Ascending aorta (tissue), 2 donors: ENCODE measurements at places on chromosomes 5 and 9.

DNA sequence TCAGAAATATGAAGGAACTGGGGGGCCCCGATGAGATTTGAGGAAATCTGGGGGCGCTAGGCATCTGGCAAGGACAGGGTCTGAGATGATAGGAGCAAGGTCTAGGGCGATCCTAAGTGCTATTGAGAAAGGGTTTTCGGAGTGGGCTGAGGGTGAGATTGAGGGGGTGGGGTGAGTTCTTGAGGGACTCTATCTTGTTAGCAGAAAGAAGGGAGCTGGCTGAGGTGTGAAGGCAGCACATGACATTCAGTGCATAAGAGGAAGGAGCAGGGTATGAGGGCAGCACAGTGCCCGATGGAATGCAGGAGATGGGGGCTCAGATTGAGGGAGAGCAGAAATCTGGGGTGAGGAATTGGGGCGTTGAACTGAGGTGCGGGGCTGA lies 640 bp downstream of the TRIM32 start:
- DNase-seq: no peak

GRCh38 chr9:101514071-101514470 lies 19.6 kb upstream of the RNF20 start:
- DNase-seq: no peak

DNA sequence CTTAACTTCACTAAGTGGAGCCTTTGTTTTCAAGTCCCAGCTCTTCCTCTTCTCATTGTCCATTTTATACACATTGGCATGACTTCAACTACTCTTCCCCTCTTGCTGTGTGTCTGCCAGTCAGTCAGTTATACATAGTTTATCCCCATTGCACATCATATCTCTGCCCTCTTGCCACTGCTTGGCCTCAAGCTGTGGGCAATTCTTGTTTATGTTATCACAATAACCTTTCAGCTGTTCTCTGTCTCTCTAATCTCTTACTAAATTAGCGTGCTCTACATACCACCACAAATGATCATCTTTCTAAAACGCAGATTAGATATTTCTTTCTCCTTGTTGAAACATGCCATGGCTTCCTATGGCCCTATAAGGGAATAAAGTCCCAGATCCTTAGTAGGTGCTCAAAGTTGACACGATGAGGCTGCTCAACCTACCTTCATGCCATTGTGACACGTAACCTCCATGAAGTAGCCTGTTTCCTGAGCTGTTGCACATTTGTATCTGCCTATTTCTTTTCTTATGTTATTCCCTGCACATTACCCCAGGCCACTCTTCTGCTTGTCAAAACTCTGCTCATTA lies 239.3 kb downstream of the GAS1 start:
- no peak for DNase-seq

- DNase-seq: no peak
These were observed 99.7 kb downstream of the MAP1B start for GRCh38 chr5:72206994-72207393.

DNA sequence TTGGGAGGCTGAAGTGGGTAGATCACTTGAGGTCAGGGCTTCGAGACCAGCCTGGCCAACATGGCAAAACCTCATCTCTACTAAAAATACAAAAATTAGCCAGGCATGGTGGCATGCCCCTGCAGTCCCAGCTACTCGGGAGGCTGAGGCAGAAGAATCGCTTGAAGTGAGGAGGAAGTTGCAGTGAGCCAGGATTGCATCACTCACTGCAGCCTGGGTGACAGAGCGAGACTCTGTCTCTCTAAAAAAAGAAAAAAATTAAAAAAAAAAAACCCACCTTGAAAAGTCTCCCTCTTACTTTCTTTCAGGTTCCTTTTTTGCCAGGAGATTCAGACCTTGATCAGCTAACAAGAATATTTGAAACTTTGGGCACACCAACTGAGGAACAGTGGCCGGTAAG lies 34.2 kb downstream of the CDK7 start:
- no peak for DNase-seq

- no peak for DNase-seq
These were observed 428.3 kb downstream of the DNAH5 start for GRCh38 chr5:13516195-13516594.

DNA sequence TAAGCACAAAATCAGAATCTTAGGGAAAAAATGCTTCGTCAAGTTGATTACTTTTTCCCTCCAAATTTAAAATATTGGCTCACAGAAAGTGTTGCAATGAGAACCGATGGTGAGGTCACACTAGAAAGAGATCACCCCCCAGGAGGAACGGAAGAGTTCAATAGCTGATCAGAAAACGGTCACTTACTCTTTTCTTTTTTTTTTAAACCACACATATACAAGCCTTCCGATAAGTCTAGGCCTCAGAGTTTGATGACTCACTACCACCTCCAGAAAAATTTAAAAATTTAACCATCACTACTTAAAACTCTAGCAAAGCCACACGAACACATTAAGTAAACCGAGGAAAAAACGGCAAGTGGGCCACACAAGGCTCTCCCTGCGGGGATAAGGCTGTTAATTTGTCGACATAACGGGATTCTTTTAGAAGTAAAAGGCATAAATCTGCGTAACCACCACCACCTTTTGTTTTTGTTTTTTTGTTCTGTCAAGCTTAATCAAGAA lies 1.2 kb downstream of the SURF4 start:
- DNase-seq: no peak

- no peak for DNase-seq
These were observed 46.0 kb downstream of the ADAMTS19 start for GRCh38 chr5:129506086-129506485.

DNA sequence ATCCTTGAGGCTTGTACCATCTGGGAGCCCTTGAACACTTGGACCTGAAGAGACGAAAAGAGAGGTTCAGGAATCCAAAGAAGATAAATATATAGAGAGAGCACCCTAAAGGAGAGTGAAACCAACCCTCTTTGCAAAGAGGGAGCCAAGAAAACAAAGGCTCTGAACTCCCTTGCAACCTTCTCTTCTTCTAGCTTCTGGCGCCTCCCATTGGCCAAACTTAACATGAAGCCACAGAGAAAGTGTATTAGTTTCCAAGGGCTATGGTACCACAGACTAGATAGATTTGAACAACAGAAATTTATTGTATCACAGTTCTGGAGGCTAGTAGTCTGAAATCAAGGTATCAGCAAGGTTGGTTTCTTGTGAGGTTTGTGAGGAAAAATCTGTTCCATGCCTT lies 175.1 kb downstream of the HCN1 start:
- DNase-seq: no peak

- DNase-seq: no peak
These were observed 231.0 kb downstream of the FRMD3 start for GRCh38 chr9:83307066-83307724.

GRCh38 chr9:14993901-14994554 lies 83.8 kb upstream of the FREM1 start:
- no peak for DNase-seq

DNA sequence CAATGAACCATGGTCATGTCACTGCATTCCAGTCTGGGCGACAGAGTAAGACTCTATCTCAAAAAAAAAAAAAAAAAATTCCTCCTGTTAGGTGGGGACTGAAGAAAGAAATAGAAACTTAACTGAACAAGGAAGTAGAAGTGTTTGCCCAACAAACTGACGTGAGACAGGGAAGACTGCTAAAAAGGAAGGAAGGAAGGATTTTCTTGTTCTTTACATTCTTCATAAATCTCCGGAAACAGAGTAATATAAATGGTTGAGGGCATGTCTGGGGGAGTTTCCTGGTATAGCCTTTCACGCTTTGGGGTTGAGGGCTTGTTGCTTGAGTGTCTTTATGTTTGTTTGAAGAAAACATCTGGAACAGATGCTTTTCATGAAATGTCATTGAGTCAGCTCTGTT lies 3.1 kb downstream of the TOR1B start:
- DNase-seq: no peak

DNA sequence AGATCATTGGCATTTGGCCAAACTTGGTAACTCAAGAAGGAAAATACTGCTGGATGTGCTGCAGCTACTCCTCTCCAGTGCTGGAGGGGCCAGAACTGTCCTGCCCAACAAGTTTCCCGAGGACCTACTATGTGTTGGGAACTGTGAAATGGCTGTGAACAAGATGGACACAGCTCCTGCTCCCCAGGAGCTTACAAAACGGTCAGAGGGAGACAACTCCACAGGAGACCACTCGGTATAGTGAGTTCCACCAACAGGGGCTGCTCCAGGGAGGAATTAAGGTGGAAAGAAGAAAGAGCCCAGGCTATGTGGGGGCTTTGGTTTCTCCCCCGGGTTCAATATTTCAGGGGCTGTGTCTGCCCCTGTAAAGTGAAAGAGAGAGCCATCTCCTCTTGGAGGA lies 78.8 kb downstream of the GNA14 start:
- no peak for DNase-seq

GRCh38 chr5:77170-77501 lies 14.8 kb upstream of the PLEKHG4B start:
- DNase-seq: no peak

DNA sequence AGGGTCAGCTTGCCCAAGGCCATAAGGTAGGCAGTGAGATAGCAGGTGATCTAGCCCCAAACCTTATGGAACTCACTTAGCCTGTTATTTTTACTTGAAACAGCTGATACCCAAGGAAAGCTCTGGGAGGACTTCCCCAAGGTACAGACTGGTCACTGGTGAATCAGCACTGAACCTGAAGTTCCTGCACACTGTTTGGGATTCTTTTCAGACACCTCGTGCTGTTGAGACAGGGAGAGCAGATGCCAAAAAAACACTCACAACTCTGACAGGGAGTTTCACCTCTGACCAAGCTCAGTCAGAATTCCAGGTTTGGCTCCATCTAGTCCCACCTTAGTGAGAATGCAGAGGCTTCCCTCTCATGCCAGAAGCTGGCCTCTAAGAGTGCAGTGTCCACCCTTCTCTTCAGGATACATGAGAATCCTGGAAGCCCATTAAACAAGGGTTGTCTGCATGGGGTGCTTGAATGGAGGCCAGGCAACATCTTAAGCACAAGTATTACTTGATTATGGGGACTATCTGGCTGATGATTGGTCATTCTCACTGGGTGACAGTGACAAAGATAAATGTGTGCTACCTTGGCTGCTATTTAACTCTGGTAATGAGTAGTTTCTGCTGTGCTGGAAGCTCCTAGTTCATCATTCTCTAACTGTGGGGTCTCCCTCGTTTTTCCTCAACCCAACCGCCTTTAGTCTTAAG lies 122.8 kb upstream of the SLIT3 start:
- DNase-seq: no peak

DNA sequence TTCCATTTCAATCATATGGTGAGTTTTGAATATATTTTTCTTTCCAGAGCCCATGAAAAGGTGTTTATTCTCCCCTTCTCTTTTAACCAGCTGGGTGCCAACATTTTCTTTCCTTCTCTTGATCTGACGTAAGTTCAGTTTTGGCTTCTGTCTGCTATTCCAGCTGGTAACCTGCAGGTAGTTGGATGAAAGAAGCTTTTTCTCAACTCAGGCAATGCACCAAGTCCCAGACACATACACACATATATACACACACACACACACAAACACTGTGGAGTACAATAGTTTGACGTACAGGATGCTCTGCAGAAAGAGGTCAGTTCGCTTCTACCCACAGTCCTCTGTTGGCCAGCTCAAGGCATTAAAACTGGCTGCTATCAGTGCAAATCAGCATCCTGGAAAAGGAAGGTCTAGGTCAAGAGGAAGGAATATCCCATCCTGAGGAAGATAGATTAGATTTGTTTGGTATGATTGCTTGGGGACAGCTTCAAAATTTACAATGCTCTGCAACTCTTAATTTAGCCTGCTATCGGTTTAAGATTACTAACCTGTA lies 214.3 kb upstream of the SEMA6A start:
- DNase-seq: no peak

- no peak for DNase-seq
These were observed 681 bp upstream of the ETF1 start for GRCh38 chr5:138543730-138544104.

DNA sequence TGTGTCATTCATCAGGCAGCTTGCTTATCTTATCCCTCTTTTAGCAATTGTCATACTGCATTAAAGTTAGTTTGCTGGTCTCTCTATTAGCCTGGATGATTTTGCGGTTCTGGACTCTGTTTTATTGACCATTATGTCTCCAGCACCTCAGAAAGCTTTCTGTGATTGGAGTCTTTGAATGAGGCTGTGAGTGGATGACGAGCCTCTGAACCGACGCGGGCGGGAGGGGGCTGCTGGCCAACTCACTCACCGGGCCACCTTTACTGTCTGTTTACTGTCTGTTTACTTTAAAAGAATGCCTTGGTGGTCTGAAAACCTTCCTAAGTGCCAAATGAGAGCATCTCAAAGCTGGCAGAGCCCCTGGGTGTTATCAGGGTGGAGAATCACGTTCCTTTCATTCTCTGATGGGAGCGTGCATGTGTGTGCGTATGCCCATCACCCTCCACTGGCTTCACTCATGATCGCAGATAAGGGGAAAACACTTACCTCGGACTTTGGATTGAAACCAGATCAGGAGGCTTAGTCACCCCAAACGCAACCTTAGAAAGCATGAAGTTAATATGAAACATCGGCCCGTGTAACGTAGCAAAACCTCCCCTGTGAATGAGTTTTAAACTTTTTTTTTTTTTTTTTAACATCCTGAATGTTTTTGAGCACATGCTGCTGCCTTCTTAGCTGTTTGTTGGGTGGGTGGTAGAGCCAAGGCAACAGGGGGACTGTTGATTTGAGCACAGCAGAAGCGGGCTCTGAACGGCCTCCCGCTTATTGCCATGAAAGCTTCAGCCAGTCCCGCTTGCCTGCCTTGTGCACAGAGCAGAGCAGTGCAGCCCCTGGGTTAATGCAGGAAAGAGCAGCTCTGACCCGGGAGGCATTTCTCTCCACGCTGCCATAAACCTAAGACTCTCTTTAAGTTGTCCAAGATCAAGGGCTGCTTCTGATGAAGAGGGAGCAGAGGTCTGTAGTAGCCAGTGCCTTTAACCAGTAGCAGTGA lies 173.6 kb downstream of the GADD45G start:
- DNase-seq: no peak

DNA sequence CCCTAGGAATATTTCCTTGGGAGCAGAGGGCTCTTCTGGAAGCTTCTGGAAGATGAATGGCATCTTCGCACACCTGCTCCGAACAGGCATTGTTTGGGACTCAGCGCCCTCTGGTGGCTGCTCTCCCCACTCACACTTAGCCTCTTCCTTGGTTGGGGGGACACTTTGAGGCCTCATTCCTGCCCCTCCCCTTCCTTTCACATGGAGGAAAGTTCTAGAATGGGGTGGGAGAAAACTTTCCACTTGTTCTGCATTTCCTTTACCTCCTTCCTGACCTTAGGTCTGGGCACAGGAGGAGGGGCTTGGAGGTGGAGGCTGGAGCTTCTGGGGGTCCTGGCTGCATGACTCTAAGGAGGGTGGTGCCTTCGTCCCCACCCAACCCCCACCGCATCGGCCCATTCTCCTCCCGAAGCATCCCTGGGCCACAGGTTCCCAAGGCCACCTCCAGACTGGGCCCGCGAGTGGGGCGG lies 19.3 kb upstream of the SMIM32 start:
- no peak for DNase-seq

GRCh38 chr5:89346573-89346972 lies 463.6 kb upstream of the MEF2C start:
- DNase-seq: no peak

GRCh38 chr5:55176176-55176818 lies 3.3 kb upstream of the CDC20B start:
- no peak for DNase-seq
